ENCODE measurements at places on chromosomes 11 and 22.

GRCh38 chr11:61488651-61489291 lies 19.8 kb upstream of the LRRC10B start:
- DNase-seq = no peak

DNA sequence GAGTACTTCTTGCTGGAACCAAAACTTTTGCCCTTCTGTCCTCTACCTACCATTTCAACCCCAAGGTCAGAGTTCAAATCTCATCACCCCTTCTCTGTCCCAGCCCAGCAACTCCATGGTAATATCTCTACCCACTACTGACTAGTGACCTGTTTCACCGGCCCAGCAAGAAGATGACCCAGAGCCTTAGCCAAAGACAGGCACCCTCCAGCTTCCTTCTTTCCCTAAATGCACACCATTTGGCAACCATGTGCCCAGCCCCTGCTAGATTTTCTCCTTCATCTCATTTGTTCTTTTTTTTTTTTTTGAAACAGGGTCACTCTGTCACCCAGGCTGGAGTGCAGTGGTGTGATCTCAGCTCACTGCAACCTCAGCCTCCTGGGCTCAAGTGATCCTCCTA lies 14.9 kb downstream of the ARAP1 start:
- DNase-seq = no peak

DNA sequence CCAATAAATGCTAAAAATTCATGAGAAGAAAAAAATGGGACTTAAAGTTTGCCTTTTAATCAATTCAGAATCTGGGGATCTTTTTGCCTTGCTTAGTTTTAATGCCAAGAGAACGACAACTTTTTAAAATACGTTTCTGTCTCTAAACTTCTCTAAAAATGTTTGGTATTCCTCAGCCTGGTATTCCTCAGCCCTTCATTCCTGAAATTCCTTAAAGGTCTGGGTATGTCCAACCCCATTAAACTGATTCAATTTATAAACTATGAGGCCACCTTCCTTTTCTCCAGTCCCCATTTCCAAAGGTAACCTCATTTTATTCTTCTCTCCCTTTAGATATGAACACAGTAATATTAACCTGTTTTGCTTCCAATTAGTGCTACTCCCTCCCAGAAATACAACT lies 16.6 kb downstream of the POLA2 start:
- DNase-seq = no peak

DNA sequence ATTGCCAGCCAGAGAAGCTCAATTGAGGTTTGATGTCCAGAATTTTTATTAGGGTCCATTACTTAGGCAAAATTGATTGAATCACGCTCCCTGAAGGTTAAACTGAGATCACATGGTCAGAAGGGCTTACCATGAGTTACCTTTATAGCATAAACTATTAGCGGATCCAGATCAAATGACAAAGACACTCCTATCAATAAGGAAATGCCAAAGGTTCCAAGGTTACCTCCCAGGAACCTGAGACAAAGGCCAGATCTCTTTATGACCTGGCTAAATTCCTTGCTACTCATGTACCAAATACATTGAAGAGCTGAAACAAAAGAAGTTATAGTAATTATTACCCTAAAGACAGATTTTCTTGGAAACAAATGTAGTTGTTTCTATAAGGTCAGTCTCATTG lies 27.8 kb upstream of the ANO5 start:
- DNase-seq = no peak

DNA sequence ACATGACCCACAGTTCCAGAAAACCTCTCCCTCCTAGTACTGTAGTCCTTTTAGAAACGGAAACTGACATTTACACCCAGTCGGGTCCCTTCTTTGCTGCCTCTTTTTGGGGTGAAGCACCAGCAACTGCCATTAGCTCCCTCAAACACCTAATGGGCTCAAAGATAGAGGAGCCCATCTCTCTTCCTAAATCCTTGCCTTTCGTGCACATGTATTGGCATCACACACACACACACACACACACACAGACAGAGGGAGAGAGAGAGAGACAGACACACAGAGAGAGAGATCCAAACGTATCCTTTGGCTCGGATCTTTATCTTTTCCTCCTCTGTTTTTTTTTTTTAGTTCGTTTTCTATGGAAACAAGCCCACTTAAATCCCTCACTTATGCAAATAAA lies 716 bp downstream of the GRM5 start:
- DNase-seq = no peak

GRCh38 chr11:92253945-92254344 lies 29.3 kb downstream of the FAT3 start:
- DNase-seq = no peak

- no peak for DNase-seq
Measured at GRCh38 chr11:72069787-72070251, 10.5 kb downstream of the NUMA1 start.

- DNase-seq = no peak
Measured at GRCh38 chr11:11884774-11885481, 43.2 kb downstream of the USP47 start.

DNA sequence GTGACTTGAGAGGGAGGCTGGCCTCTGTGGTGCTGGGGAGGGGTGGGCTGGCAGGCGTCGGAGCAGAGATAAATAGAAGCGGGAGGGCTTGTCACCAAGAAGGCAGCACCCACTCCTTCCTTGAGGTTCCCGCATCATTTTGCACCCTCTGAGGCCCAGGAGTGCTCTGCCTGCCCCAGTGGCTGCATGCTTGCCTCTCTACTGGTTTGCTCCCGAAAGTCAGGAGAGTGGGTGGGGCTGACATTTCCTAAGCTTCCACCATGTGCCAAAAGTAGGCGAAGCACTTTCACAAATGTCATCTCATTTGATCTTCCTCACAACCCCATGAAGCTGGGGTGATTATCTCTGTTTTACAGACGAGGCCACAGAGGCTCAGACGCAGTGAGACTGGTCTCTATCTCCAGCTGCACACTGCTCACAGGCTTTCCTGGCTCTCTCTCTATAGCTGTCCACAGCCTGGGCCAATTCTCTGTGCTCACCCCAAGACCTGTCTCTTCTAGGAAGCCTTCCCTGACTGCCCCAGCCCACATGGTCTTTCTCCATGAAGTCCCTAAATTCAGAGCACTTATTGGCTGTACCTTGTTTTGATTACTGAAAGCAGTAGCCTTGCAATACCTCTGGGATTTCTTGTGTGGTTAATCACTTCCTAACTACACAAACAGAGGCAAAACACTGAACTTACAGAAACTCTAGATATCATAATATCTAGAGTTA lies 2.6 kb upstream of the UCP3 start:
- peak; percentile 29 for DNase-seq

GRCh38 chr11:19683862-19684491 lies 28.7 kb upstream of the NAV2 start:
- no peak for DNase-seq

DNA sequence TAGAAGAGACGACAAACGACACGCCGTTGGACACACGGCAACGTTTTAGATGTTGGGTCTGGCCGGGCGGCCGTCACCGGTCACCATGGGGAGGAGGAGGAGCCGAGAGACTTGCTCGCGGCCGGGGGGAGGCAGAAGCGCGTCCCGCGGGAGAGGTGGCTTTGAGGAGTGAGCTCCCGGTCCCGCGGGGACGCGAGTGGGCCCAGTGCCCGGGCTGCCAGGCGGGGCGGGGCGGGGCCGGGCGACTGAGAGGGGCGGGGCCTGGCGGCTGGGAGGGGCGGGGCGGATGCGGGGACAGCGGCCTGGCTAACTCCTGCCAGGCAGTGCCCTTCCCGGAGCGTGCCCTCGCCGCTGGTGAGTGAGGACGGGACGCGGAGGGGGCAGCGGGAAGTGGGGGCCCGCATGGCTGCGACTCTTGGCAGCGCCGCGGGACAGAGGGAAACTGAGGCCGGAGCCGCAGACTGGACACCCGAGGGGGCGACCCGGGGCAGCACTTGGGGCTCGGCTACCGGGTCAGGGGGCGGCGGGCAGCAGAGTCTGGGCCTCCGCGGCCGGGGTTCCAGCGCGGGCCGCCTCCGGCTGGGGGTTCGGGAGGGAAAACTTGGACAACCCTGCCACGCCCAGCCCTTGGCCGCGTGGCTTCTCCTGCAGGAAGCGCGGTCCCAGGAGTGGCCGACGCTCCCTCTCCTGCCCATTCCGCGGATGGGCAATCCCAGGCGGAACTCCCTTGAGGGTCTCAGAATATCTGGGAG lies at the start of gene TSPO:
TSS of gene TSPO (plus strand) at position 309 of the 752 bp plus-strand sequence. CDS start 7,680 bp downstream, outside the sequence.
- DNase-seq = peak; percentile 49

GRCh38 chr11:111368285-111368560 lies 10.9 kb downstream of the POU2AF1 start:
- no peak for DNase-seq

DNA sequence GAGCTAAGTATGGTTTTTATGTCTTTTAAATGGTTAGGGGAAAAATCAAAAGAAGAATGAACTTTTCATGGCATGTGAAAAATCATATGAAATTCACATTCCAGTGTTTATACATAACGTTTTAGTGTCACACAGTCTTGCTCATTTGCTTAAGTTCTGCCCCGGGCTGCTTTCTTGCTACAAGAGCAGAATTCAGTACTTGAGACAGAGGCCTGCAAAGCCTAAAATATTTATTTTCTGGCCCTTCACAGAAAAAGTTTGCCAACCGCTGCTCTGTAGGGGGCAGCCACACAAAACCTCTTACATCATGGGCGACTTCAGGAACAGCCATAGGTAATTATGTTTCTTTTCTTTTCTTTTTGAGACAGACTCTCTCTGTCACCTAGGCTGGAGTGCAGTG lies 1.0 kb upstream of the ATG2A start:
- no peak for DNase-seq

DNA sequence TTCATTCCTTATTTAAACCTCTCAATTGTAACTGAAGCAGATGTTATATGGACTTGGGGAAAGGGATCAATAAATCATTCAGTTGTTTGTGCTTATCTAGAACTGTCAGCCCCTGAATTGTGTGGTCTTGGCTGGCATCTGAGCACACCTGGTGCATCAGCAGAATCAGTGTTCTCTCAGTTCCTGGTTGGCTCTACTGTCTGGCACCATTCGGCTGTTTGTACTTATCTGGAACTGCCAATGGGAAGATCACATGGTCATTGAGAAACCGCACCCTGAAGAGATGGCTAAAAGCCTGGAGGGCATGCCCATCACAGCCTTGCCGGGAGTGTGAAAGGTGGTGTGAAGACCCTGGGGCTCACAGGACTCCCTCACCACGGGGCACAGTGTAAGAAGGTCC lies 37.1 kb upstream of the EHF start:
- DNase-seq = no peak

- no peak for DNase-seq
Measured at GRCh38 chr11:26948881-26949280, 45.0 kb upstream of the FIBIN start.
